ENCODE measurements at places on chromosomes 2 and 18. TPM values are rescaled to one million over a fixed set of nuclear protein-coding genes. Genes with fewer than 3 reads are reported as not detected.

Gene FEV
- not detected for polyA plus RNA-seq

Gene SIX3
- not detected for polyA plus RNA-seq

Gene GMCL1
- polyA plus RNA-seq: 5.3 TPM

Gene TMEM185B
- 24.3 TPM for polyA plus RNA-seq

Gene CABLES1
- 29.6 TPM for polyA plus RNA-seq

Gene OTOF
- polyA plus RNA-seq: not detected

Gene CCDC74B
- 4.2 TPM for polyA plus RNA-seq

Gene MREG
- polyA plus RNA-seq: 2.3 TPM

Gene C2orf72
- 0.02 TPM for polyA plus RNA-seq

Gene SEC11C
- 13.9 TPM for polyA plus RNA-seq

Gene POMC
- polyA plus RNA-seq: not detected

DNA sequence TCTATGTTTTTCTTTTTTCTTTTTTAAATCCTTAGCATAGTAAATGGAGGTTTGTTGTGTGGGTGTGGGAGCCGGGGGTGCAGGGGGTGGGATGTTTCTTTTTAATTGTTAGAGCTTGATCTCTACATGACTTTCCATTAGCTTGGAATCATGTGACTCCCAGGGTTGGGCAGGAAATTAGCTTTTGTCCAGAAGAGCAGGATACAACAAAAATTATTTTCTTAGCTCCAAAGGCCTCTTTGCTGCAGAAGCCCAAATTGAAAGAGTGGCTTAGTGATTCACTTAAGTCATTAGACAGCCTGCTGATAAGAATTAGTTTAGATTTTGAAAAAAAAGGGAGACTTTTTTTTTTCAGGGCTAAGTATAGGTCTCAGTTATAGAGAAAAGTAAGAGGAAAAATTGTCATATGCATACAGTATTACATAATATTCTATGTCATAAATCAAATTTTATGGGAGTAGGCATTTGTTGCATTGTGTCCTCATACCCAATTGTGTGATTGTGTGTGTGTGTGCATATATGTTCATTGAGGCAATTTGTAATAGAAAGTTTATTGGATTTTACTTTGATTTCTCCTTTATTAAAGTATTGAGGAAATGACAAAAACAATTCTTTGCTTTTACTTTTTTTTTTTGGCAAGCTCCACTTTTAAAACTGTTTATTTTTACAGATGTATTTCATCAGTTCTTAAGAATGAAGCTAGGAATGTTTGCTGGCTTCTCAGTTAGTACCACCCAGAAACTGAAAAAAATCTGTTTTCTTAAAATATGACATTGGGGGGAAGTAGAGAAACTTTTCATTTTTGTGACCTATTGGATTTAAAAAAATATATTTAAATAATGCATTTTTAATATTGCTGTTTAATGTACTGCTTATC, 47.4 kb downstream of the TSPYL6 start:
- DNase-seq: peak; percentile 11

DNA sequence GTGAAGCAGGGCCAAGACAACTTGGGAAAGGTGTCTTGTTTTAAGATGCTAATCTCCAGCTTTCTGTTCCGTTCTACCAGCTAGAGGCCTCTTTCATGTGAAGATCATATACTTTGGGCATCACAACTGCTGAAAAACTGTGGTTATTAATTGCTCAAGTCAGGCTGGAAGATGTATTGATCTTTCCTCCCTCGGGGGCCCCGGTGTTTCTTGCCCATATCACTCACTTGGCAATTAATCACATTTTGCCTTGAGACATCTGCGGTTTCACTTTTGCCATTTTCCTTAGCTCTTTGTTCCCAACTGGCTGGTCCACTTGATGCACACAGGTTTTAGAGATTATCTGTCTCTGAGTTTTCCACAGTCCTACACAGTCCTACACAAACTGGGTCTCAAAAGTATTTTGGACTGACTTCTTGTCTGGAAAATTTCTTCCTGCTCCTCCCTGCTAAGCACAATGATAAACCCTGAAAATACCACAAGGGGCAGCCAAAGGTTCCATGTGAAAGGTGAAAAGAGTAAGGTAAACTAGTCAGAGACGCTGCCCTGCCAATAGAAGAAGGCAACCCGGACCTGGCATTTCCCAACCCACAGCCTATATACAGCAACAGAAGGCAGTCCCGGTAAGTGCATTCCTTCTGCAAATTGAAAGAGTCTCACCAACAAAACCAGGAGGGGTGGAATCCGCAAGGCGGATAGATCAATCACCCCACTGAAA, 181.0 kb downstream of the AFF3 start:
- no peak for DNase-seq

DNA sequence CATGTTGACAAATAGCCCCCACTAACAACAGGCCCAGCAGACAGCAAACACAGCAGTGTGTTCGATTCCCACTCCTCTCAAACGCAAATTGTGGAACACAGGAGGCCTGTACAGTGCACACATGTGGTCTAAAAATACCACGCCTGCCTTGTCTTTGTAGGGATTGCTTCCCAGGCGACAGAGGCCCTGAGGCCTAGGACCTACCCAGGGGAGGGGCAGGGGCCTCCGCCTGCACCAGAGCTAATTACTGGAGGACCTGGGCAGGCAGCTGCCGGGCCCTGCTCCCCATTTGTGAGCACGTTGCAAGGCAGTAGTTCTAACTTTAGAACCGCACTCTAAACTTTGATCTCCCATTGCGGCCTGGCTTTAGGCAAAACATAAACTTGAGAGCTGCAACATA, 316.0 kb downstream of the TXNL1 start:
- DNase-seq: no peak

DNA sequence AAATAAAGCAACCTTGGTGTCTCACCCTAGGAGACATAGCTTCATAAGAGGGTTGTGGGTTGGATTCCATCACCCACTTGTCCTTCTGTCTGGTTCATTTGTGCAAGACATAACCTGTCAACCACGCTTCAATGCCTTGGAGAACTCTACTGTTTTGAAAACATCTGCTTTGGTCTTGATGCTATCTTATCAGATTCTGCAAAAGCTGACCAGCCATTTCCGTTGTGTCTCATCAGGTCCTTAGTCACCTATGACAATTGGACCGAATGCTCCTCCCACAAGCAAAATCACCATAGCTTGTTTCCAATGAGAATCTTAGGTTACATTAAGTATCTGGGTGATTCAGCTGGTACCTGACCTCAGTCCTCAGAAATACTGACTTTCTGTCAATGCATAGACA, 35.4 kb downstream of the STAT4 start:
- no peak for DNase-seq

GRCh38 chr2:175964195-175964594, 37.9 kb downstream of the LNPK start:
- DNase-seq: no peak

DNA sequence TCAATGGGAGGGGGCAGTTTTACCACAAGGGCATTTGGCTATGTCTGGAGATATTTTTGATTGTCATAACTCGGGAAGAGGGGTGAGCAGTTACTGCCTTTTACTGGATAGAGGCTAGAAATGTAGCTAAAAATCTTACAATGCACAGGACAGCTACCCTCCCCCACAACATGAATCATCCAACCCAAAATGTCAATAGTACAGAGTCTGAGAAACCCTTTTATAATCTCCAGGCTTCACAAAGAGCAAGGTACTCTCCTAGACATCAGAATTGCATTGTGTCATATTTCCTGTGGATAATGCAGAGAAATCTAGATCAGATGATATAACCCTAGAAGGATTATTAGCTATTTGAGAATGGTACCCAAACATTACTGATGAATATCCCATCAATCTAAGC, 277.1 kb upstream of the NRP2 start:
- DNase-seq: no peak

DNA sequence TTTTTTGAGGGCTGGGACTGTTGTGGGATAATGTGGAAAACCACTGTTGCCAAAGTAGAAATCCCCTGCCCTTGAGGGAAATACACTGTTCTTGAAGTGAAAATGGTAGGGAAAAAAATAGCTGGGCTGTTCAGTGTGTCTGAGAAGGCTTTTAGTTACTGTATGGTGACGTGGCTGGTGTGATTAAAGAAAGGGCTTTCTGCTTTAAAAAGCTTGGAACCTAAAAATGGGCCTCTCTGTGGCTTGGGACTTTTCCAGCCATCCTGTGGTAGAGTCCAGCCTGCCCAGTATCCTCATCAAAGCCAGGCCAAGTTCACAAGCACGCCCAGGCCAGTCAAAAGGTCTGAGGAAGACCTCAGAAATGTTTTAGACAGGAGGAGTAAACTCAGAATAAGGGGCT, 6.8 kb downstream of the MGAT5 start:
- DNase-seq: peak; percentile 71

DNA sequence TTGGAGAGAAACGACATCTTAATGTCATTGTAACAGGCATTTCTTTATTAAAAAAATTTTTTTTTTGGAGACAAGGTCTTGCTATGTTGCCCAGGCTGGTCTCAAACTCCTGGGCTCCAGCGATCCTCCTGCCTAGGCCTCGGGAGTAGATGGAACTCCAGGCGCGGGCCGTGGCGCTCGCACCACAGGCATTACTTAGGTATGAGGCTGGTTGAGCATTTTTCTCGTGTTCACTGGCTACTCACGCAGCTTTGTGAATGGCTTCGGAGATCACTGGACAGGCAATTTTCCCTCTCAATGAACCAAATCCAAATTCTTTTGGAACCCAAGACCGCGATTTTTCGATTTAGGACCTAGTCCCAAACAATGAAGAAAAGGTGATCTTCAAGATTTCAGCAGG, 795 bp upstream of the TCF7L1 start:
- DNase-seq: no peak

DNA sequence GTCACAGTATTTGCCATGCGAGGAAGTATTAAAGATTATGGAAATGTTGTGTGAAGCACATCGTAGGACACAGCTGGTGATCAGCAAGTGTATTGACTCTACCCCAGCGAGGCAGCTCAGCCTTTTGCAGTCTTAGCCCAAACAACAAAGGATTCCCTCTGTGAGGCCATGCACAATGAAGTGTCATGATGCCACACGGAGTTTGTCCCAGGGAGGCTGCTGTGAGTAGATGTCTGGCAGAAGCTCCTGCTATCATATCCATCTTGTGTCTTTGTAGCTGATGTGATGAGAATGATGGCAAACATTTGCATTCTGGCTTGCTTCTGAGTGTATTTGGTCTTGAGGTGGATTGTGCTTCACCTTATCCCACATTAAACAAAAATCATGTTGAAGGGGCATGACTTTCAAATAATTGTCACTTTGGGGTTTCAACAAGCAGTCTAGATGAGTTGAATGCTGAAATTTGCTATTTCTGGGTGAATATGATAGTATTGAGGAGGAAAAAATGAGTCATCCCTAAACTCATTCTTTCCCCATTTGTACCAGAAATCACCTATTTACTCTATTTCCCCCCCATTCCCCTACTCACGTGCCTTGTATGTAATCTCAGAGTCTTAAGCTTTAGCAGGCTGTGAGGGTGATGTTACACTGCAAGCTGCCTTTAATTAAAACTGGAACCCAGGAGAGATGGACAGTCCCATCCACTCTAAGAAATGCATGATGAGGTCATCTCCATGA, 273.5 kb downstream of the RNF144A start:
- no peak for DNase-seq

- no peak for DNase-seq
These were observed 655.2 kb downstream of the EPHA4 start for GRCh38 chr2:220916931-220917330.

DNA sequence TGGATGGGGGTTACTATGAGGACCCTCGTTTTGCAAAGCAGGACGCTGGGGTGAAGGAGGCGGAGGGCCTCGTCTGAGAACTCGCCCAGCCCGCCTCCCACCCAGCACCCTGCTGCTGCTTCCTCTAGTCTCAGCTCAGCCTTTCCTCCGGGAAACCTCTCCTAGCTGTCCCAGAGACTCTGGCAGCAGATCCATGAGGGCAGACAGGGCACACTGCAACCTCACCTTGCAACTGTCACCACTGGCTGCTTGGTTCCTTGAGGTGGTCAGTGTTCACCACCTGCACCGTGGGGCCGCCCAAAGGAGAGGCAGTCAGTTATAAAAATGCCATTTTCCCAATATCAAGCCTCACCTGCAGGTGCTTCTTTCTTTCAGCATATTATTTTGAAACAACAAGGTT, 45.6 kb downstream of the PARD6G start:
- no peak for DNase-seq

- peak; percentile 67 for DNase-seq
These were observed 165.7 kb downstream of the TMX3 start for GRCh38 chr18:68548904-68549870.

DNA sequence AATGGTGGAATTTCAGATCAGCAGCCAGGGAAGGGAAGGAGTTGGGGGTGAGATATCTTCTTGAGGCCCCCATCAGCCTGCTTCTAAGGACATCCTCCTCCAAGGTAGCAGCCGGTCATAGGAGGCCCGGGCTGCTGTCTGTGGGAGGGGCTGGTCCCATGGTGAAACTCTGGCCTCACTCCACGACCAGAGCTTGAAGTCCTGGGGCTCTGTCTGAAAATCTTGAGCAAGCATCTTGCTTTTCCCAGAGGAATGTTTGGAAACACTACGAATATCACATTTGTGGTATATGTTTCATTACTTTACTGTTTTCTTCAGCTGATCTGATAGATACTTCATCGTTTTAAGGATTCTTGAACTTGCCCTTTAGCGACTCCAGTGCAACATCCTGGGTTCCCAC, 103.7 kb downstream of the CTAGE1 start:
- DNase-seq: peak; percentile 20

DNA sequence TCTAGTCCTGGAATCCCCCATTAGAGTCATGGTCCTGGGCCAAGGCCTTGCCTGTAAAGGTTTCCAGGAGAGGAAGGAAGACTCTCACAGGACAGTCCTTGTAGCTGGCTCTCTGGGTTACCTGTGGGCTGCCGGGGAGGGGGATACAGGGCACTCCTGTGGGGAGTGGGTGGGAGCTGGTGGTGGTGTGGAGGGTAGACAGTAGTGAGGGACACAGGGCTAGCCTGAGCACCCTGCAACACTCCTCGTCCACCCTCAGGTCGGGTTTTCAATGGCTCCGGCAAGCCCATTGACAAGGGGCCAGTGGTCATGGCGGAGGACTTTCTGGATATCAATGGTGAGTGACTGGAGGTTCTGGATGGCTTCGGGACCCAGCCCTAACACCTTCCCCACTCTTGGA, 19.7 kb upstream of the ANKRD53 start:
- no peak for DNase-seq

- DNase-seq: no peak
These were observed 94.4 kb downstream of the FANCL start for GRCh38 chr2:58146707-58147106.

DNA sequence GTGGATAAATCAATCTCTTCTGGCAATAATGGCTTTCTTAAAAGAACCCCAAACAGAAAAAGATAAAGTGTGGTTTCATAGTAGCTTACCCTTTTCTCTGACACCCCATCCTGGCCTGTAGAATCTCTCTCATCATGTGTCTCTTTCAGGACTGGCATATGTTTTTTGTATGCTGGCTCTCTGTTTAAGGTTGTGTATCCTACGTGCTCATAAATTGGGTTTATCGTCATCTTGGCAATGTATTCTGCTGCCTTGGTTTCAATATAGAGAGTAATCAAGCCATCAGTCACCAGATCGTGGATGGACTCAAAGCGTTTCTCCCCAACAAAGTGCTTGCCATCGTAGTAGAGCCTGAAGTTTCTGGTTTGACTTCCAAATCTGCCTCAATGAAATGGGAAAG, 113.5 kb upstream of the CHRNA1 start:
- no peak for DNase-seq

DNA sequence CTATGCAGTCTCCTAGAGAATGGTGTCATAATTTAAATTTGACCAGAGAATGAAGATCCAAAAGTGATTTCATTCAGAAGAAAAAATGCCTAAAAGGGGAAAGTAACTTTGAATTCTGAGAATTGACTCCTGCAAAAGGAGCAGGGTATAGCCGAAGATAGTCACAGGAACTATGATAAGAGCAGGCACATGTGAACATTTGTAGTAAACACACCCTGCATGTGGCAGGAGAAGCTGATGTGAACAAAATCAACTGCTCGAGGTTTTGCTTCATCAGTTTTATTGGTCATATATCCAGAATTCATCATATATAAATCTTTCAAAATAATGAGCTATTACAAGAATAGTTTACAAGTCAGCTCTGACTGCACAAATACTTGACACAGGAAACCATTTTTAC, 14.0 kb downstream of the MCFD2 start:
- DNase-seq: no peak

Data from AG04450 (cell line).